Activated naive CD4-positive, alpha-beta T cell treated with Interleukin-2 at 50 U/mL for 16 hours (primary cell): ENCODE measurements at places on chromosomes 5 and 9.

GRCh38 chr5:1111241-1111726, 579 bp downstream of the SLC12A7 start:
- DNase-seq: peak; percentile 12

GRCh38 chr5:73303148-73304079, 130.4 kb downstream of the TMEM174 start:
- no peak for DNase-seq

- DNase-seq: no peak
Measured at GRCh38 chr5:90550963-90551362, 7.6 kb upstream of the ADGRV1 start.

- DNase-seq: no peak
Measured at GRCh38 chr9:8262625-8263622, 463.3 kb upstream of the DMAC1 start.

DNA sequence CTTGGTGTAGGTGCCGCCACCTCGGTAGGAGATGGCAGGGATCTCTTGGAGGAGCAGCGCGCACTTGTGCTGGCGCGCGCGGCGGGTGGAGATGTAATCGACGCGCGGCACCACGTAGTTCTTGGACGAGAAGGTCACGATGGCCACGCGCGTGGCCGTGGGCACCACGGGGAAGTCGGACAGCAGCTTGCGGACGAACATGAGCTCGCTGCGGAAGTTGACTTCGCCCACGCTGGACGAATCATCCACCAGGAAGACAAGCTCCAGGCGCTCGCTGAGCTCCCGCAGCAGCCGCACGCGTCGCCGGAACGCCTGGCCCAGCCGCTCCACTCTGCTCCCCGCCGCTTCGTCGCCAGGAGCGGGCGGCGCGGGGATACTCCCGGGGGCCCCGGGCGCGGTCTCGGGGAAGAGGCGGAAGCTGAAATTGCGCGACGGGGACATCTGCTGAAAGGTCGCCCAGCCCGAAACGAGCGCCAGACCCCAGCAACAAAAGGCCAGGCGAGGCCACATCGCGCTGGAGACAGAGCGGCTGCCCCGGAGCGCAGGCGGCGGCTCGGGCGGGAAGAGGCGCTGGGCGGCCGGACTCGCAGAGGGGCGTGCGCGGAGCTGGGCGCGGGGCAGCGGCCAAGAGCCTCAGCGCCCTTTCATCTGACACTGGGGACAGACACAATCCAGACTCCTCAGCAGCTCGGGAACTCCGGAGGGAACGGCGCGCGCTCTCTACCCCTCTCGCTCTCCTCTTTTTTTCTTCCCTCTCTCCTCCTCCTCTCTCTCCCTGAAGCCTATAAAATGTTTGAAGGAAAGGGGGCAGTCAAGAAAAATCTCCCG, at the start of gene SVEP1:
TSS of gene SVEP1 (minus strand) at position 708 of the 828 bp plus-strand sequence. CDS start at position 510, 198 bp downstream.
- no peak for DNase-seq

- no peak for DNase-seq
Measured at GRCh38 chr5:72245951-72246532, 74.0 kb downstream of the MRPS27 start.

DNA sequence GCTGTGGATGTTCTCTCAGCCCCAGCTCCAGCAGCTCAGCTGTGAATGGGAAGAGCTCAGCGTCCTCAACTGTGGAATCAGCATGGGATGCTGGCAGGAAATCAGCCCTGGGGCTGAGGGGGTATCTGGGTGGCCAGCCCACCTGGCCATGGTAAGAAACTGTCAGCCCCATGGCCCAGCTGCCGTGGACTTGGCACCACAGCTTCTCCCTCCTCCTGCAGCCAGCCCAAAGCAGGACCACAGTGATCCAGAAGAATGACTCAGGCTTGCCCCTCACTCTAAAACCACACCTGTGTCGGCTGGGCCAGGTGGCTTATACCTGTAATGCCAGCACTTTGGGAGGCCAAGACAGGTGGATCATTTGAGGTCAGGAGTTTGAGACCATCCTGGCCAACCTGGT, 48.0 kb downstream of the SAR1B start:
- no peak for DNase-seq

- no peak for DNase-seq
Measured at GRCh38 chr5:77032635-77033034, 2.4 kb downstream of the AGGF1 start.

DNA sequence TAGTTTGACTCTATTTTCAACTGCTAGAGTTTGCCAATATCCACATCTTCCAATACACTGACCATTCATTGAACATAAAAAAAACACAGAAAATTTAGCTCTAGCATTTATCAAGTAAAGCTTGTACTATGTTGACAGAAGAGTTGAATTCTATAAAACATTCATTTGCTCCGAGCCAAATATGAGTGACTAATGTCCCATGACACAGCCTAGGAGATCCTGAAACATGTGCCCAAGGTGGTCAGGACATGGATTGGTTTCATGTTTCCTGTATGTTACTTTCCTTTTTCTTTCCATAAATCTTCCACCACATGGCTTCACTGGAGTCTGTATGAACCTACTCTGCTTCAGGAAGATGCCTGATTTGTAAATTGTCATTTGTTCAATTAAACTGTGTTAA, 122.4 kb upstream of the PRDM9 start:
- no peak for DNase-seq
